Suppressor macrophage treated with lipopolysaccharide for 4 hours (primary cell): ENCODE measurements at places on chromosomes 16 and 17.

- no peak for DNase-seq
Observed at GRCh38 chr17:58105093-58105492, 21.9 kb downstream of the DYNLL2 start.

DNA sequence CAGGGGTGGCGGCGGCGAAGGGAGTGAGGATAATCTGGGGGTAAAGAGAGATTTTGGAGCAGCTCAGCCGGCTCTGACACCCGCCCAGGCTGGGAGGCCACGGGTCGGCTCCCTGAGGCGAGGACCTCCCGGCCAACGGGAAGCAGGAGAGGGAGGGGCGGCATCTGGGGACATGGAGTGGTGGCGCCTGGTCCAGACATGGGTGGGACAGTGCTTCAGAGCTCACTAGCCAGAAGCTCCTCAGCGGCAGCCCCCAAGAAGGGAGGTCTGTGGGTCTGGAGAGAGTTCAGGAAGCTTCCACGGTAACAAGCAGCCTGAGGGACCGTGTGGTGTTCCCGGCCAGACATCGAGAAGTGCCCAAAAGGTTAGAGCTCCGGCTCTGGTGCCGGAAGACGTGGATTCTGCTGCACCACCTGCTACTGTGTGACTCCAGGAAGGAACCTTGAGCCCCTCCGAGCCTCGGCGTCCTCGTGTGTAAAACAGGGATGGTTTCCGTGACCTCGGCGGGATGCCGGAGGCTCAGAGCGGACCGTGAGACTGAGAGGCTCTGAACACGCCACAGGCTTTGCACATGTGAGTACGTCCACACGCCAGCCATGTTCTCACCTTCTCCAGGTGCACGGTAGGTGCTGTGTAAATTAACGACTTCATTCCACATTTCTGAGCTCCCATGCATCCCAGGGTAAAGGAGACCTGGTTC is 56.9 kb downstream of the TIMM22 start:
- no peak for DNase-seq

- DNase-seq: no peak
Observed at GRCh38 chr16:3054965-3055733, 8.8 kb downstream of the MMP25 start.

DNA sequence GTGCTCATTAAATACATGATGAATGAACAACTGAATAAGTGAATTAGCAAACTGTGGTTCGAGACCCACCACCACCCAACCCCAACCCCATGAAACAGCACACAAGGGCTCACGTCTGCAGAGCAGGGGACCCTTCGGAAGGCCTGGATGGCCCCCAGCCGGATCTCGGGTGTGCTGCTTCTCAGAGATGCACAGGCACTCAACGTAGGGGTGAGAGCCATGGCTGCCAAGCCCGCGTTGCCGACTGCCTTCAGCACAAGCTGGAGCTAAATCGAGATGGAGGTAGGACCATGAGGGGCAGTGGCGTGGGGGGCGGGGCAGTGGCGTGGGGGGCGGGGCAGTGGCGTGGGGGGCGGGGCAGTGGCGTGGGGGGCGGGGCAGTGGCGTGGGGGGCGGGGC is 93.2 kb downstream of the LITAF start:
- DNase-seq: no peak

GRCh38 chr17:36703860-36704266 is 102.5 kb downstream of the MRM1 start:
- DNase-seq: peak; percentile 19

DNA sequence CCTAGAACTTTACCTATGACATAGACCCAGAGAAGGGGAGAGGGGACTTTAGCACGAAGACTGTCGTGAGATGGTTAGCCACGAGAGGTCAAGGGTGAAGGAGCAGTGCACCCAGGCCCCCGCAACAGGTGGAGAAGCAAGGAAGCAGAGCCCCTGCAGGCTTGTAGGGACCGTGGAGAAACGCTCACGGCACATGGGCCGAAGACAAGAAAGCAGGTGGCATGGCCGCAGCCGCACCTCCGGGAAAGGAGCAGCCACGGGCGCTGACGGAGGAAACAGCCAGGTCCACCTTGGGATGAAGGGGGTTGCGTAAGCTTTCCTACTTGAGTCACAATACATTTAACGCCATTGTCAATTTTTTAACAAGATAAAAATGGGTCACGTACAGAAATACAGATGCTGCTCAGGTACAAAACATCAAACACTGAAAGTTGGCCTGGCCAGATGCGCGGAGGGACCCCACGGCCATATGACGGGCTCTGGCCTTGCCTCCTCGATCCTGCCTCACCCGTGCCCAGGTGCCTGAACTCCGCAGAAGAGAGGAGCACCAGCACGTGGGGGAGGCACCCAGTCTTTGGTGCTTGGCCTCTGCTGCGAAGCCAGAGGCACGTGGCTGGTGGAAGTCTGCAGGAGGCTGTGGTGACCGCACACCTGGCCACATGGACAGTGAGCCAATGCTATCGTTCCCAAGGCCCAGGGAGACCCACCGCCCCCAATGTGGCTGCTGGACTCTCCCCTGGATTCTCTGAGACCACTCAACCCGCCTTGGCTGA is 21.2 kb downstream of the SLC38A10 start:
- DNase-seq: no peak

GRCh38 chr17:37164057-37164456 is 211.7 kb upstream of the C17orf78 start:
- DNase-seq: no peak

- DNase-seq: no peak
Observed at GRCh38 chr17:50240851-50241250, 33.4 kb upstream of the TMEM92 start.

DNA sequence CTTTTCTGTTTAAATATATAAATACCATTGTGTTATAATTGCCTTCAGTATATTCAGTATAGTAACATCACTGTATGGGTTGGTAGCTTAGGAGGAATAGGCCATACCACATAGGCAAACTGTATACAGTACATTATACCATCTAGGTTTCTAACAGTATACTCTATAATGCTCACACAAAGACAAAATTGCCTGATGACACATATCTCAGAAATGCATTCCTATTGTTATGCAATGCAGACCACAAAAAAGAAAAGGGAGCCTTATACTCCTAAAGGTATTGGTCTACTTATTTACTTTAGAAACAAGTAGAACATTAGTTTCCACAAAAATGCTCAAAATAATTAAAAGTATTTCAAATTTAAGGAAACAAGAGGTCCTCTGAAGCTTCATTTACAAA is 47.9 kb downstream of the SETD6 start:
- no peak for DNase-seq

- no peak for DNase-seq
Observed at GRCh38 chr16:86427433-86427851, 82.9 kb upstream of the FOXF1 start.

GRCh38 chr16:9097266-9098219 is 6.1 kb downstream of the HAPSTR1 start:
- no peak for DNase-seq

DNA sequence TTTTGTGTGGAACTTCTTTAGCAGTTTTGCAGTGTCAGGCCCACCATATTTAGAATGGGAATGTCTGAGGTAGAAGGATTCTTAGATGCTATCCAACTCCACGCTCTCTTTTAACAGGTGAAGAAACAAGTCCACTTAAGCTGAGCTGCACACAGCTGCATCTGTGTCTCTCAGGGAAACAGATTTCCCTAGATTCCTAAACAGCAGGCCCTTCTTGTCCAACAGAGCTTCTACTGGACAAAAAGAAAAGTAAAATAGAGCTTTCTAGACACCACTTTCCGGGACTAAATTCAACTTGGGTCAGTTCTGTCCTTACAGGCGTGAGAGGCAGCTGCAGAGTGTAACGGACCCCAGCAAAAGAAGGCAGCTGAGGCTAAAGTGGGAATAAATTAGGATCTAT is 51.7 kb downstream of the SNX11 start:
- DNase-seq: no peak

DNA sequence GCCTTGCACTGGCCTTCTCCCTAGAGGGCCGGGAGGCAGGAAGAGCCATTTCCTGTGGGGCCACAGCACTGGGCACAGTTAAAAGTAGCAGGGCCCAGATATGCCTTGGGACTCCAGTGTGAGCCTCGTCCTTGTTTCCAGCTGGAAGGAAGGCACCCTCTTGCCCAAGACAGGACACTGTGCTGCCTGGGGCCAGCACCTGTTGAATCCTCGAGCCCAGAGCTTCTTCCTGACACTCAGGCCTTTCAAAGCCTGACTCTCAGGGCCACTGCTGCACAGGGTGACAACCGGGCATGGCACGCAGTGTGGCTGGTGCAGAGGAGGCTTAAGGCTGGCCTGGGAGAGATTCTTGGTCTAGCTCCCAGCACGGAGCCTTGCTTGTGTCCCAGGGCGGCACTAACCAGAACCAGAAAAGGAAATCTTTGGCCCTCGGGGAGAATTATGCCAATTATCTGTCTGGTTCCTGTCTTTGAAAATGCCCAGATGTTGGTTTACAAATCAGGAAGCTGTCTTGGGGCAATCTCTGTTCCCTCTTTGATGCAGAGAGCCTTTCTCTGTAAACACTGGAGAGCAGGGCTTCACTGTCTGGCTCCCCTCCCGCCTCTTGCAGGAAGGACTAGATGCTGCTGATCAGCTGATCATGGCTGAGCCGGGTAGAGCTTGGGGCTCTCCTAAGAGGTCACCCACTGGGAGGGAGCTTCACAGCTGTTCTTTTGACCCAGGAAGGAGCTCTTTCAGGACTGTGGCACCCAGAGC is 11.1 kb downstream of the LDHD start:
- DNase-seq: peak; percentile 73

DNA sequence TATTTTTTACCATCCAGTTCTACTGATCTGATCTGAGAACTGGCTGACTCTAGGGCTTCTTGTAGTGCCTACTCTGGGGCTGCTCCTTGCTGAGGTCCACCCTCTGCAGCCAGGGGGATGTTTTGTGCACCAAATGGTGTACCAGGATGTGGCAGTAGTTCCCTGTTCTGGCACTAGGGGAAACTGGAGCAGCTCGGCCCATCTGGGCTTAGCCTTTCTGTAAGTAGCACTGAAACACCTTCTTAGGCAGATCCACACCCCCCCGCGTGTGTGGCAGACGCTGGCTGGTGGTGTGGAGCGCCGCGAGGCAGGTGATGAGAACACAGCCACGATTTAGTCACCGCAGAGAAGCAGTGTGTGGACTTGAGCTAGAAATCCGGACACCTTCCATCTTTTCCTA is 17.0 kb downstream of the DUSP14 start:
- DNase-seq: no peak

DNA sequence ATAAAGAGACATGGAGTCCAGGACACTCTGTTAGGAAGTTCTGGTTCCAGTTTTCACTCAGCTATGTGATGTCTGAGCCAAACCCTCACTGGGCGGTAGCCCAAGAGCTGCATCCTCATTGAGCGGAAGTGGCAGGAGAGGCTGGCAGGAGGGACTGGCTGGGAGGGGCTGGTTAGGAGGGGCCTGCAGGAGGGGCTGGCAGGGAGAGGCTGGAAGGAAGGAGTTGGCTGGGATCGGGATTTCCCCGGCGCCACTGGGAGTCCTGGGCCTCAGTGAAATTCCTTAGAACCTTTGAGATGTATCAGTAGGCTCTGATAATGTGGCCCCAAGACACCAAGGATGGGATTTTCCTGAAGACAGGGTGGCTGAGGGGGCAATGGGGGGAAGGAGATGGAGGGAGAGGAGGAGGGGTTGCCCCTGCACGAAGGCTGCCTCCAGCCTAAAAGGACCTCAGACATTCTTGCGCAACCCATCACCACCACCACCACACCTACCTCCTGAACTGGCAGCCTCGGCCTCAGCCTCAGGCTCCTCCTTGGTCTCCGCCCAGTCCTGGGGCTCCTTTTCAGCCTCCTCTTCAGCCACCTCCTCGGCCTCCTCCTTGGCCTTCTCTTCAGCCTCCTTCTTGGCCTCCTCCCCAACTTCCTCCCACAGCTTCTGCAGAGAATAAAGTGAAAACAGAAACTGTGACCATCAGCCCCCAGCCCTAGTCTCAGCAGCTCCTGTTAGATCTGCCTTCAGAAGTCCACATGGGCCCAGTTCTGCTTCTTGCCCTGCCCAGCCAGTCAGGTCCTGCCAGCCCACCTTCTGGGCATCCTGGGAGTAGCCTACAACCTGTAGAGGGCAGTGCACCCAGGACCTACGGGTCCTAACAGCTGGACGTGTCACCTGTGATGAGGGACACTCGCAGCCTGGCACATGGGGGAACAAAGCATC is 31.7 kb downstream of the CNGB1 start:
- no peak for DNase-seq

GRCh38 chr17:73311428-73311780 is 397 bp downstream of the CDC42EP4 start:
- no peak for DNase-seq

DNA sequence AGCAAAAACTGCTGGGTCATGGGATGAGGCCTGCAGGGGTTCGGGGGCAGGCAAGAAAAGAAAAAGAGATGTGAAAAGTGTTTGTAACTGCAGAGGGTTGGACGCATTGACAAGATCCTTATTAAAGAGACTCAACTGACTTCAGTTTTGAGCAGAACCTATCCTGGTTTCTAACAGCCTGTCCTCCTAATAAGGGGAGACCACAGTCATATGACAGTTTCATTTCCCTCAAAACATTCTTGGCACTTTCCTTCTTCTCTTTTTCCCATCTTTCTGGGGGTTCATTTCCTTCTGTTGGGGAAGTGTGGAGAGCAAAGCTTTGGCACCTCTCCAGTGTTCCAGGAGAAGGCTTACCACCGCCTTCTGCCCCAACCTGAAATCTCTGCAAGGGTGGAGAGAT is 118.5 kb downstream of the MAF start:
- DNase-seq: peak; percentile 40

DNA sequence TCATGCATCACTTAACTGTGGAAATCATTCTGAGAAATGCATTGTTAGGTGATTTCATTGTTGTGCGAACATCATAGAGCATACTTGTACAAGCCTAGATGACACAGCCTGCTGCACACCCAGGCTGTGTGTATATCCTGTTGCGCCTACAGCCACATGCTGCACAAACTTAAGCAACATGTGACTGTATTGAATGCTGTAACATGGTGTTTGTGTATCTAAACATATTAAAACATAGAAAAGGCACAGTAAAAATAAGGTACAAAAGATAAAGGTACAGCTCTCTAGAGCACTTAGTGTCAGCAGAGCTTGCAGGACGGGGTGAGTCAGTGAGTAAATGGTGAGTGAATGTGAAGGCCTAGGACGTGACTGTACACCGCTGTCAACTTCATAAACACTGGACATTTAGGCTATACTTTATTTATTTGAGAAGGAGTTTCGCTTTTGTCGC is 11.9 kb downstream of the FOXK2 start:
- DNase-seq: no peak

DNA sequence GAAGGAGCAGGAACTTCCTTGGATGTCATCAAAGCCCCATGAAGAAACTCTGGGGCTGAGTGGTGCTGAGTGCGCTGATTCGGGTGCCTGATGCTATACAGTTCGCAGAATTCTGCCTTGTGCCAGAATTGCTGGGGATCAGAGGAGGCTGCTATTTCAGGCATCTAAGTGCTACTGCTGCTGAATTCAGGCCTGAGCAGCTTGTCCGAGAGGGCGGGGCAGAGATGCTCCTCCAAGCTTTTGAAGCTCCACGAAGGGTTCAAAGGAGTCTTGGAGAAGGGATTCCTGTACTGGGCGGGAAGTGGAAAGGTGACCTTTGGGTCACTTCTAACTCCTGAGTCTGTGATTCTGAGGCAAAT is 227.8 kb downstream of the CCDC182 start:
- DNase-seq: no peak
